ENCODE measurements at places on chromosomes 2 and 18.

GRCh38 chr2:168642873-168643272 lies 159.6 kb upstream of the NOSTRIN start:
- DNase-seq, result no peak

DNA sequence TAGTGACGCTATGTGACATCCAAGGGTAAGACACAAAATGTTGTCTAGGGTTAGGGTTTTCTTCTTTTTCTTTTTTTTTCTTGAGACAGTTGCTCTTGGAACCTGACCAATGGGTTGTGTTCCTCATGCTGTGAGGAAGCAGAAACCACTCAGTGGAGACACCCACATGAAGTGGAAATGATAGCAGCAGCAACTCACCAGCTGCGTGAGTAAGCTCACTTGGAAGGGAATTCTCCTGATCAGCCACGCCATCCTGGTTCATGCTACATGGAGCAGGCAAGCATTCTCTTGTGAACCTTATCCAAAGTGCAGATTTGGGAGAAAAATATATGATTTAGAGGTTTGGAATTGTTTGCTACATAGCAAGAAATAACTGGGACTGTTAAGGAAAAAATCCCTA lies 863.7 kb downstream of the EPHA4 start:
- DNase-seq, result no peak

- DNase-seq, result no peak
These were observed 91.2 kb downstream of the SLC8A1 start for GRCh38 chr2:40360652-40361051.

DNA sequence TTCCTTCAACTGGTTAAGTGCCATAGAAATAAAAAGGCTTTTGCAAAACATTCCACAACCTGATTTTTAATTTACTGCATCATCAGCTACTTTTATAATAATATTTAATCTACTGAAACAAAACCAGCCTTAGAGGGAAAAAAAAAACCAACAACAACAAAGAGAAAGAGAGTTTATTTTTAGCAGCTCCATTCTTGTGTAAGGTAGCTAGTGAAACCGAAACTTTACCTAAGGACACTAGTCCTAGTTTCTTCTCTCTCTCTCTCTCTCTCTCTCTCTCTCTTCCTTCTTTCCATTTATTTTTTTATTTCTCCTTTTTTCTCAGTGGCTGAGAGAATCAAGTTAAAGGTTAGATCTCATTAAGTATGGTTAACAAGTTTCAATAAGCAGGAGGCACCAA lies 21.4 kb downstream of the EN1 start:
- no peak for DNase-seq

- DNase-seq, result no peak
These were observed 243.3 kb downstream of the LOXHD1 start for GRCh38 chr18:46413684-46414083.
